Spinal cord (tissue), 10 donors: ENCODE measurements at places on chromosomes 2 and 18. TPM values are rescaled to one million over a fixed set of nuclear protein-coding genes. Genes with fewer than 3 reads are reported as not detected.

DNA sequence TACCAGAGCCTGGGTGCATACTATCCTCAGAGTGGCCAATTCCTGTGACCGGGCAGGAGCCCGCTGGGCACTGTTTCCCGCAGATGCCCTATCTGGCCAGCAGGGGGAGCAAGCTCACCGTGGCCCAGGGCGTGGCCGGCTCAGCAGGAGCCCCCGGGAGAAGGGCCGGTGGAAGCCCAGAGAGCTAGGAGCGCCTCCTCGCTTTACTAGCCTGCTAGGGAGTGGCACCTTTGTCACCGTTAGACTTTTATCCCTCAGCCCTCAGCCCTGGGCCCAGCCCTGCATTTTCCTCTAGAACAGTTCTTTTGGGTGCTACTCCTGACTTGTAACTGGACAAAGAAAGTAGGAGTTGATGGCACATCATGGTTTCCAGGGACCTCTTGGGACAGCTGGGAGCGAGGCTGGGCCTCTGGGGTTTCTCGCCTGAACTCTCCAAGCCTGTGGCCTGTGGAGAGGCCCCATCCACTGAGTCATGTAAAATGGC lies 24.0 kb downstream of the TMEM177 start:
- H3K36me3 ChIP-seq, result no peaks in the 10 kb centered on the region
- no peak for DNase-seq
- no peak overlapping the region for H3K27ac ChIP-seq

DNA sequence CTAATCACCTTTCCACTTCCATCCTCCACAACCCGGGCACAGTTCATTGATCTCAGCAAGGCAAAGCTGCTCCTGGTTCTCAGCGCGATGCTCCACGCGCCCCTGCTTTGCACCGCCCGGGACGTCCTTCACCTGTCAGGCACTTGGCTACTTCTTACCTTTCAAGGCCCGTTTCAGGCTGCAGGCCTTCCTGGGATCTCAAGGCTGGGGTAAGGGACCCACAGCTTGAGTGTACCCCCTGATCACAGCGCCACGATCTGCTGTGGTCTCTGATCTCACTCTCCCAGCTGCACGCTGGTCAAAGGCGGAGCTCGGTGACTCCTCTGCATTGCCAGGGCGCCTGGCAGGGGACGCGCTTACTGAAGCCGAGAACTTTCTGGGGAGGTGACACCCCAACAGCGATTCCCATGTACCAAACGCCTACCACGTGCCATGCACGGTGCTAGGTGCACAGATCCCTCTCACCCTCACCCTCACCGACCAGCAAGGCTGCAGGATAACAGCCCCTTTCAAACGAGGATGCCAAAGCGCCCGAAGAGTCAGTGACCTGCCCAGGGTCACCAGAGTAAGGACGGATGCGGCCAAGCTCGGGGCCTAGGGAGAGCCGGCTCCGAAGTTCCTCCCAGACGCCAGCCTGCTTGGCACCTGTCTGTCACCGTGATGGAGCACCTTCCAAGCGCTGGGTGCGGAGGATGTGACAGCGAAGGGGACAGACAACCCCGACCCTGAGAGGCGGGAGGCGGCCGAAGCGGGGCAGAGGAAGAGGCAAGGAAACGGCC lies 818 bp downstream of the ITGB1BP1 start:
- DNase-seq, result no peak
- H3K4me1 ChIP-seq, result peaks cover 24% of the 10 kb centered on the region
- H3K27me3 ChIP-seq, result no peaks in the 10 kb centered on the region
- peak overlapping the region; percentile 69 for H3K27ac ChIP-seq
- H3K4me3 ChIP-seq, result peak overlapping the region; percentile 87
- no peaks in the 10 kb centered on the region for H3K36me3 ChIP-seq

- no peaks in the 10 kb centered on the region for H3K27me3 ChIP-seq
- H3K4me3 ChIP-seq, result no peak overlapping the region
- peak; percentile 38 for DNase-seq
- H3K4me1 ChIP-seq, result peaks cover 12% of the 10 kb centered on the region
- no peak overlapping the region for H3K27ac ChIP-seq
Observed at GRCh38 chr18:50071397-50071796, 123.5 kb downstream of the MYO5B start.

Gene TMEM178A
- 55.8 TPM for polyA plus RNA-seq

Gene REG1B
- not detected for polyA plus RNA-seq
